ENCODE measurements at places on chromosomes 5 and 9.

DNA sequence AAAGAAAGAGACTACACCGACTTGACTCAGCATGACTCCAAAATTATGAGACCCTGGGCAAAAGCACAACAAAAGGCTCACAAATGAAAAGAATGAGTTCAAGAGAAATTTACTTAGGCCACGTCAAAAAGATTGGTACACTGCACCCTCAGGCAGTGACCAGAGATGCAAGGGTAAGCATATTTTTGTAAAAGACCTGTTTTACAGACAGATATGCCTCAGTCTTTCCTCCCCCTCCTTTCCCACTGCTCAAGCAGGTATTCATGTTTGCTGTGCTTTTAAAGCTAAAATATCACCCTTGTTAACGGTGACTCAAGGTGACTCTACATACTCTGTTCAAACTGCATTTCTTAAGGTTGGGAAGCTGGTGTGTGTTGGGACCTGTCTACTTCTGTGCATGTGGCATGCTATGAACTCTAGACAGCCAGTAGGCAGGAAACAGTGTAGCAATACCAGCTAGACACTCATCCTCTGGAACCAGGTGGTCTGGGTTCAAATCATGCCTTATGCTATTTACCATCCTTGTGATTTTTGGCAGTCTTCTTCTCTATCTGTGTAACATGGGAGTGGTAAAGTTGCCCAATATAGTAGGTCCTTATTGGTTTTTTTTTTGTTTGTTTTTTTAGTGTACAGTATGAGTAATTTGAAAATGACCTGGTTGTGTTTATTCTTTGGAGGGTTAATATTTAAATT, 98.7 kb downstream of the TLE4 start:
- DNase-seq = no peak

- no peak for DNase-seq
These were observed 408.4 kb downstream of the PDE4D start for GRCh38 chr5:59485107-59485506.

DNA sequence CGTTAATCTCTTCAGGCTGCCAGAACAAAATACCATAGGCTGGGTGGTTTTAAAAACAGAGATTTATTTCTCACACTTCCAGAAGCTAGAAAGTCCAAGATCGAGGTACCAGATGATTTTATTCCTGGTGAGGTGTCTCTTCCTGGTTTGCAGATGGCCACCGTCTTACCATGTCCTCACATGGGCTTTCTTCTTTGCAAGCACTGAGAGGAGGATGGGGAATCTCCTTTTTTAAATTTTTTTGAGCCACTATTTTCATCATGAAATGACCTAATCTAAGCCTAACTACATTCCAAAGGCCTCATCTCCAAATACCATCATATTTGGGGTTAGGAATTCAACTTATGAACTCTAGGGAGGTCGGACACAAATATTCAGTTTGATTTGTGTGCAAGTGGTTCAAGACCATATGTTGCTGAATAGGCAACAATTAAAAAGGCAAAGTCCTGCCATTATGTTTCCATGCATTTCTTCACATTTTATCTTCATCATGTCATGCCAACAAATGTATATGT, 371.2 kb downstream of the CDH18 start:
- no peak for DNase-seq

DNA sequence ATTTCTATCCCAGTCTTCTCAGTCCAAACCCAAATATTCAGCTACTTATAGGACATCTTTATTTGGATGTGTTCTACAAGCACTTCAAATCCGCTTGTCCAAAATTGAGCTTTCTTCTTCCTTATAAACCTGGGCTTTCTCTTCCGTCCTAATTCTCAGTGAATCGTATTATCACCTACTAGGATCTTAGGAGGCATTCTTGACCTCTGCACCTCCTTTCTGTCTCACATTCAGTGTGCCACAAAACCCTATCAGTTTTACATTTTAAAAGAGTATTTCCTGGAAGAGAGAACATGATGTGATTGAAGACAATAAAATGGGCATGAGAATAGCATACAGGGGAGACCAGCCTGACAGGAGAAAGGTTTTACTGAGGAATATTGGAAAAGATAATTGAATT, 16.8 kb upstream of the GNE start:
- no peak for DNase-seq

GRCh38 chr5:39486361-39486760, 61.6 kb upstream of the DAB2 start:
- DNase-seq = no peak

DNA sequence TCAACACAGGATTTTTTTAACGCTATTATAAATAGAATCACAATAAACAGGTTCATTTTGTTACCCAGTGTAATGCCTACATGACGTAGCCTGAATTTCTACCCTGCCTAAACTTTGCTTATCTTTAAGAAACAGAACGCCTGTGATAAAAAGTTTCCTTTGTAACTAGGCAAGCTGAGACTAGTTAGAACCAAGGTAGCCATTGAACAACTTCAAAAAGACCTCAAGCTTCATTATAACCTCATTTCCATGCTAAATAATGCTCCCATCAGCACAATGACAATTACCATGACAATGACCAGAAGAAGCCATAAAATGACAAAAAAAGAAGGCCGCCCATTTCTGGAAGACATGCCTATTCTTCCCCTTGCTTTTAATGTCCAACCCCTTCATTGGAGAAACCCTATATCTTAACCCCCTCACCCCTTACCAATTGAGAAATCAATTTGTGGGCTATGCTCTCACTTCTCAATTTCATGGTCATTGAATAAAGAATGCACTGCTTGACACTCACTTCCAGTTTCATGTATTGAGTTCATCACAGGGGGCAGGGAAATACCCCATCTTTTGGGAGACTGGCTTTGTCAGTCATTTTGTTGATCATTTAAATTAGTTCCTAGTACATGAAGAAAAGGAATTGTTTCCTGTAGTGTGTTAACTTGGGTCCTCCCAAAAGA, 276.8 kb downstream of the MCTP1 start:
- no peak for DNase-seq

GRCh38 chr5:178526773-178527457, 63.3 kb downstream of the COL23A1 start:
- no peak for DNase-seq

- no peak for DNase-seq
These were observed 38.7 kb downstream of the AGXT2 start for GRCh38 chr5:35009019-35009418.

GRCh38 chr9:119092125-119092524, 277.1 kb downstream of the BRINP1 start:
- no peak for DNase-seq

GRCh38 chr9:16986556-16986955, 116.1 kb upstream of the BNC2 start:
- no peak for DNase-seq

- no peak for DNase-seq
These were observed 40.3 kb downstream of the MAP1B start for GRCh38 chr5:72147569-72147968.

Data from frontal cortex (tissue), 4 donors.